ENCODE measurements at places on chromosomes 5 and 9. TPM values are rescaled to one million over a fixed set of nuclear protein-coding genes. Genes with fewer than 3 reads are reported as not detected.

The FAM221B gene
- not detected for total RNA-seq

The ARL10 gene
- 22.3 TPM for total RNA-seq

DNA sequence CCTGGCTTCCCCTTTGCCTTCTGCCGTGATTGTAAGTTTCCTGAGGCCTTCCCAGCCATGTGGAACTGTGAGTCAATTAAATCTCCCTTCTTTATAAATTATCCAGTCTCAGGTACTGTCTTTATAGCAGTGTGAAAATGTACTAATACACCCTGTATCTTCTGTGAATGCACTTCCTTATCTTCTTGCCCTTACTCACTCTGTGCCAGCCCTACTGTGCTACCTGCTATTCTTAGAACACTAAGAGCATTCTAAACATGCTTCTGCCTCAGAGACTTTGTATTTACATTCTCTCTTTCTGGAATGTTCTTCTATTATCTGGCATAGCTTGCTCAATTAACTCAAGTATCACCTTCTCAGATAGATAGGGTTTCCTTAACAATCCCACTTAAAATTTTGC is 164.4 kb upstream of the EDIL3 start:
- no peaks in the 10 kb centered on the region for H3K36me3 ChIP-seq
- no peaks in the 10 kb centered on the region for H3K27me3 ChIP-seq
- H3K4me3 ChIP-seq = no peak overlapping the region
- H3K27ac ChIP-seq = no peak overlapping the region
- H3K4me1 ChIP-seq = no peaks in the 10 kb centered on the region
- DNase-seq = no peak

DNA sequence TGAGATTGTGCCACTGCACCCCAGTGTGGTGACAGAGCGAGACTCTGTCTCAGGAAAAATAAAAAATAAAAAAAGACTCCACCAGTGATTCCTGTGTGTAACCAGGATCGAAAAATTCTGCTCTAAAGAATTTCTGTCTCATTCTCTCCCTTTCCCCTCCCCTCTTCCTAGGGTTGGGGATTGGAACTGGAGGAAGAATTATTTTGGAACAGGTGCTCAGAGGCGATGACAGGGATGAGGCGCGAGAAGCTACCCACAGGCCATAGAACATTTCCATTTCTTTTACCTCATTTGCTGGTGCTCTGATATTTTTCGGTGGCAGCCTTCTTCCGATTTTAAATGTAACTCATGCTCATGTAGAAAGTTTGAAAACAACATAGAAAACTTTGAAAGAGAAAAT is 80.1 kb downstream of the DAPK1 start:
- H3K27ac ChIP-seq = no peak overlapping the region
- H3K4me1 ChIP-seq = no peaks in the 10 kb centered on the region
- DNase-seq = no peak
- H3K27me3 ChIP-seq = peaks cover 1% of the 10 kb centered on the region
- no peaks in the 10 kb centered on the region for H3K36me3 ChIP-seq

- H3K27me3 ChIP-seq = no peaks in the 10 kb centered on the region
- DNase-seq = no peak
- H3K4me1 ChIP-seq = no peaks in the 10 kb centered on the region
- H3K36me3 ChIP-seq = no peaks in the 10 kb centered on the region
Observed at GRCh38 chr5:139132515-139132914, 65.7 kb downstream of the SIL1 start.

DNA sequence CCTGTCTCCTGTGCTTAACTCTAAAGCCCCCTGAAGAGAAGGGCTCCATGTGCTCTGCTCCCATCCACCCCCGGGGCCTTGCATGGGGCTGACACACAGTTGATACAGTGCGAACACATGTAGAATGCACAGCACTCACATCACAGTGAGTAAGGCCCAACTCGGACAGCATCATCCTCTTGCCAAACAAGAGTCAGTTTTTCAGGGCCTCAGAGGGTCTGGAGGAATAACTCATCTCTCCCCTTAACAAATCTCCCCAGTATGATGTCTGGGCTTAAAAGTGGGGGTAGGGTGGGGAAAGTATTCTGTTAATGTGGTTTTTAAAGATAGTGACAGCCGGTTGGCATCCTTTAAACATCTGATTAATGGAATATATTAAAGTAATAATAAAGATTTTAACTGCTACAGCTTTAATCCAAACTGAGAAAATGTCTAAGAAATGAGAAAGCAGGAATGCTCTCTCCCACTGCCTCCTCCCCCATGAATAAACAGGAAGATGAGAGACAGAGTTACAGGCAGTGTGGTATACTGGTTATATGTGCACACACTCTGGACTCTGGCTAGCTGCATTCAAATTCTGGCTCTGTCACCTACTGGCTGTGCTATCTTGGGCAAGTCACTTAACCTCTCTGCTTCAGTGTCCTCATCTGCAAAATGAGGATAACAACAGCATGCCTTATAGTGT is 22.5 kb downstream of the APBA1 start:
- no peaks in the 10 kb centered on the region for H3K4me1 ChIP-seq
- H3K4me3 ChIP-seq = no peak overlapping the region
- H3K27me3 ChIP-seq = peaks cover 8% of the 10 kb centered on the region
- no peak overlapping the region for H3K27ac ChIP-seq
- H3K36me3 ChIP-seq = no peaks in the 10 kb centered on the region
- no peak for DNase-seq

The CYLC2 gene
- total RNA-seq = not detected

GRCh38 chr5:66346869-66347268 is 202.8 kb downstream of the SREK1 start:
- H3K4me1 ChIP-seq = no peaks in the 10 kb centered on the region
- H3K27me3 ChIP-seq = peaks cover 3% of the 10 kb centered on the region
- no peak overlapping the region for H3K27ac ChIP-seq
- no peaks in the 10 kb centered on the region for H3K36me3 ChIP-seq
- no peak overlapping the region for H3K4me3 ChIP-seq

- no peaks in the 10 kb centered on the region for H3K27me3 ChIP-seq
- H3K4me3 ChIP-seq = no peak overlapping the region
- no peaks in the 10 kb centered on the region for H3K36me3 ChIP-seq
- DNase-seq = no peak
- no peak overlapping the region for H3K27ac ChIP-seq
Observed at GRCh38 chr9:17236147-17236546, 101.3 kb downstream of the CNTLN start.

The IGFBPL1 gene
- not detected for total RNA-seq

DNA sequence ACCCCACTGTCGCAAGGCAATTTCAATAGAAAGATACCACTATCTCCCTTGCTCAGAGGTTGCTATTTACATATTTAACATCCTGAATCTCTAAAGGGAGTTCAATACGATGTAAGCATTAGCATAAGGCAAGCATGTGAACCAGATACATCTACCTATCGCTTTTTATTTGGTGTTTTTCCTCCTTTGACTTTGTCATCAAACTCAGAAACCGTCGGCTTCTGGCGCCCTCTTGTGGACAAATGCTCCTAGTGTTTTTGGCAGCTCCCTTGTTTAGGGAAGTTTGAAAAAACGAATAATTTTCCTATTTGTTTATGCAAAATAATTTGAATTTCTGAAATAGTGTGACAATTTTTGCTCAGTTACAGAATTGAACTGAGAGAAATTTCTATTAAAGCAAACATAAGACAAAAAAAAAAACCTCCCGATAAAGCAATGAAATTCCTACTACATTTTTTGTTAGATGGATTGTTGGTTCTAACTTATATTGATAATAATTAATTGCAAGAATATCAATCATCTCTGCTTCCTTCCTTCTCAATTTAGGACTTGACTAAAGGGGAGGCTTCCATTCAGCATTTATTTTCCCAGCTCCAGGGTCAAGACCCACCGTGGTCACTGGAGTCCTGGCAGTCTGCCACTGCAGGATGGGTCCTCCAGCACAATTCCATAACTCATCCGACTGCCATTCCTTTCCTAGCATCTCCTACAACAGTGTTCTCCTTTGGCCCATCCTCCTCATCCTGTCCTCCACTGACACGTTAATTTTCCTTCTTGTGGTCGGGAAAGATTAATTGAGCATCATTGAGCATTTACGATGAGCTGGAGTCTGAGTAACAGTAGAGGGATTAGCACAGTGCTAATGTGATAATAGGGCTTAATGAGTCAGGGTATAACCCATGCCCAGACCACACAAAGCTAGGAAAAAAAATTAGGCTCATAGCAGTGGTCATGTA is 131.8 kb upstream of the CHD1 start:
- H3K4me3 ChIP-seq = no peak overlapping the region
- no peaks in the 10 kb centered on the region for H3K36me3 ChIP-seq
- H3K4me1 ChIP-seq = peaks cover 9% of the 10 kb centered on the region

GRCh38 chr9:64066736-64067368 is 1218.2 kb downstream of the FOXD4L5 start:
- H3K27ac ChIP-seq = no peak overlapping the region
- H3K36me3 ChIP-seq = no peaks in the 10 kb centered on the region

- H3K4me3 ChIP-seq = no peak overlapping the region
- no peak overlapping the region for H3K27ac ChIP-seq
- H3K27me3 ChIP-seq = no peaks in the 10 kb centered on the region
Observed at GRCh38 chr5:157748760-157749461, 5.4 kb downstream of the LSM11 start.

- peaks cover 5% of the 10 kb centered on the region for H3K27me3 ChIP-seq
- H3K27ac ChIP-seq = no peak overlapping the region
- H3K4me3 ChIP-seq = no peak overlapping the region
Observed at GRCh38 chr5:116452774-116453368, 121.8 kb downstream of the SEMA6A start.

The CENPH gene
- 37.0 TPM for total RNA-seq

- H3K36me3 ChIP-seq = peaks cover 71% of the 10 kb centered on the region
- peaks cover 70% of the 10 kb centered on the region for H3K4me1 ChIP-seq
- H3K27me3 ChIP-seq = no peaks in the 10 kb centered on the region
- peak overlapping the region; percentile 75 for H3K4me3 ChIP-seq
- DNase-seq = no peak
Observed at GRCh38 chr5:100889165-100889743, 13.8 kb downstream of the ST8SIA4 start.

DNA sequence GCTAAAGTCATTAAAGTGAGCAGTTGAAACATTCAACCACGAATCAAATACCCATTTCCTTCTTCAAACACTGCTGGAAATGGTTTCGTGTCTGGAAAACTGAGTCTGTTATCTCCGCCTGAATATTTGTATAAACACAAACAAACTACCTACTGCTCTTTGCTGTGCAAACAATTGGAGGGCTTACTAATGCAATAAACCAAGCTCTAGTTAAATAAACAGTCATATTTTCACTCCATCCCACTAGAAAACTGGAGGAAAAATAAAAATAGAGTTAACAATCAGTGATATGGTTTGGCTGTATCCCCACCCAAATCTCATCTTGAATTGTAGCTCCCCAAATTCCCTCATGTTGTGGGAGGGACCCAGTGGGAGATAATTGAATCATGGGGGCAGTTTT is 397.6 kb downstream of the RASEF start:
- H3K36me3 ChIP-seq = no peaks in the 10 kb centered on the region
- H3K4me3 ChIP-seq = no peak overlapping the region
- no peaks in the 10 kb centered on the region for H3K27me3 ChIP-seq

The TLE1 gene
- total RNA-seq = 0.41 TPM

The FOXD4L5 gene
- total RNA-seq = 0.09 TPM

DNA sequence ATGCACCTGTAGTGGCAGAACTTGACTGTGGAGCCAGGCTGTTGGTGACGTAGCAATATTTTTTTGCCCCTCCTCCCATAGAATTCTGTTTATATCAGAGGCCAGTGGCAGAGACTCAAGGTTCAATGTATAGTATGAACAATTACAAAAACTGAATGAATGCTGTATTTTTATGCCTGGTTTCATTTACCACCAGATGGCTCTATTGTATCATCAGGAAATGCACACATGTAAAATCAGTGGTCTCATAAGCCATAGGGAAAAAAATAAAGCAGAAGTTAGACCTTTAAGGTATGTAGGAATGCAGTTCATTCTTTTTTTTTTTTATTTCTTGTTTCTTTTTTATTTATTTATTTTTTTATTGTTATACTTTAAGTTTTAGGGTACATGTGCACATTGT is 43.6 kb downstream of the CCDC192 start:
- peaks cover 3% of the 10 kb centered on the region for H3K27me3 ChIP-seq
- H3K4me1 ChIP-seq = no peaks in the 10 kb centered on the region
- DNase-seq = no peak
- no peak overlapping the region for H3K4me3 ChIP-seq
- H3K36me3 ChIP-seq = no peaks in the 10 kb centered on the region
- H3K27ac ChIP-seq = no peak overlapping the region

DNA sequence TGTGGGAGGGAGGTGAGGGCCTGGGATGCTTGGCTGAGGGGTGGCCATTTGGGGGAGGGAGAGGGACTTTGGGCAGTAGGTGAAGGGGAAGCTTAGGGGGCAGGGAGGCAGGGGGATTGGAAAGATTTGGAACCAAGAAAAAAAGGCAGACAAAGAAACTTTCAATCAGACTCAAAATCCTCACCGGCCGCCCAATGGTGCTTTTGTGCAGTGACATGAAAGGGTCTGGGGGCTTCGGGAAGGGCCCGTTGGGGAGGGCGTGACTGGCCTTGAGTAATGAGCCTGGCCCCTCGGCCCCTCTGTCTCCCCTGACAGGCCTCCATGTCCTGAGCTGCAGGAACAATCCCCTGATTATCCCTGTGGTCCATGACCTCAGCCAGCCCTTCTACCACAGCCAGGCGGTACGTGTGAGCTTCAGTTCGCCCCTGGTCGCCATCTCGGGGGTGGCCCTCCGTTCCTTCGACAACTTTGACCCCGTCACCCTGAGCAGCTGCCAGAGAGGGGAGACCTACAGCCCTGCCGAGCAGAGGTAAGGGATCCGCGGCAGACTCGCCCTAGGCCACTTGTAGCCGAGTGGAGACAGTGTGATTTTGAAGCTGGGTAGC is 181.1 kb downstream of the PAPPA start:
- H3K4me3 ChIP-seq = no peak overlapping the region
- H3K4me1 ChIP-seq = no peaks in the 10 kb centered on the region
- no peak for DNase-seq
- H3K36me3 ChIP-seq = no peaks in the 10 kb centered on the region

GRCh38 chr5:372996-373709 is 51.6 kb downstream of the AHRR start:
- H3K36me3 ChIP-seq = peaks cover 53% of the 10 kb centered on the region
- H3K27me3 ChIP-seq = no peaks in the 10 kb centered on the region
- peak overlapping the region; percentile 63 for H3K4me3 ChIP-seq
- peaks cover 69% of the 10 kb centered on the region for H3K4me1 ChIP-seq
